ENCODE measurements at places on chromosomes 7 and 10. TPM values are rescaled to one million over a fixed set of nuclear protein-coding genes. Genes with fewer than 3 reads are reported as not detected.

Gene OIT3
- total RNA-seq = under 0.01 TPM

Gene CTBP2
- total RNA-seq = 84.7 TPM

Gene NPSR1
- not detected for total RNA-seq

Gene SMO
- total RNA-seq = 29.2 TPM

Gene SLC26A5
- total RNA-seq = not detected

Gene CHRM2
- 2.2 TPM for total RNA-seq

Gene OPN4
- total RNA-seq = not detected

Gene SMIM30
- 64.9 TPM for total RNA-seq

Gene GSDME
- total RNA-seq = 56.4 TPM

Gene DNAJC12
- 2.8 TPM for total RNA-seq

Gene GPR26
- not detected for total RNA-seq

Gene MMD2
- not detected for total RNA-seq

Gene CRTAC1
- not detected for total RNA-seq

Gene GHRHR
- not detected for total RNA-seq

Gene SEMA3E
- 2.0 TPM for total RNA-seq

Gene CNNM1
- 1.7 TPM for total RNA-seq

Gene ZP3
- total RNA-seq = 0.55 TPM

Gene DYDC2
- total RNA-seq = not detected

Gene MSMB
- not detected for total RNA-seq

Gene BMPER
- 5.0 TPM for total RNA-seq

Gene GLI3
- total RNA-seq = 3.4 TPM

Measured in uterine smooth muscle cell (primary cell).